ENCODE measurements at places on chromosomes 2 and 18. TPM values are rescaled to one million over a fixed set of nuclear protein-coding genes. Genes with fewer than 3 reads are reported as not detected.

AMER3 gene
- total RNA-seq, result not detected

CCBE1 gene
- 21.2 TPM for total RNA-seq

GPR35 gene
- 0.55 TPM for total RNA-seq

THSD7B gene
- total RNA-seq, result under 0.01 TPM

DNER gene
- 0.55 TPM for total RNA-seq

SERPINB8 gene
- total RNA-seq, result 37.2 TPM

GPD2 gene
- 90.5 TPM for total RNA-seq

TBR1 gene
- not detected for total RNA-seq

All from uterine smooth muscle cell (primary cell).